Ureter (tissue), 1 donor: ENCODE measurements at places on chromosomes 5 and 9. TPM values are rescaled to one million over a fixed set of nuclear protein-coding genes. Genes with fewer than 3 reads are reported as not detected.

DNA sequence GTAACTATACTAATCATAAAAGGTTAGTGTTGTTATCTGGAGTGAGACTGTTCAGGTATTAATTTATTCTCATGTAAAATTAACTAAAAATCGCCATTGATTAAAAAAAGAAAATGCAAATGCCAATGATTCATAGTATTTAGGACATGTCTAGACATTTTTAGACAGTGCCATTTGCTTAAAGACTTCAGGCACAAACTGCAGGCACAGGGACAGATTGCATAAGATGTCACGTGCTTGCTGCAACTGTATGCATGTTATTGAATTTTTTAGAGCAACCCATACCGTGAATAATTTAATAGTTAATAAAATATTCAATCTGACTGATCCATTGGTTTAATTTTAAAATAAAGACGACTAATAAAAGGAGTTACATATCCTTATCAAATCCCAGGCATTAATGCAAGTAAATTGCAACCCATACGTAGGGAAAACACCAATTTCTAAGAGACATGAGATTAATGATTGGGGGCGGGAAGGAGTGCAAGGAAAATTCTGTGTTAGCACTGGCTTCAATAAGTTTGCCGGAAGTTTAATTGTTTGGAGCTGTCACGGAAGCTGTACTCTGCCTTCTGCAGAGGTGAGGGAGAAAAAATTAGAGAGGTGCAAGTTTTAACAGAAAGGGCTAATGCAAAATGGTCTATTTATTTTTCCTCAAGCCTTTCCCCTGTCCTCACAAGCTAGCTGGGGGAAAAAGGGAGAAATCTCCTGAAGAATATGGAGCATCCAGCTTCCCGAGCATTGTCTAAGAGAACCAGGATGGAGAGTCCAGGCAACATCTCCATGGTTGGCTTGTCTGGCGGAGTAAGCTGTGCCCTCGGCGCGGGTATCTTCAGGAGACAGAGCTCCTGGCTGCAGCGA, 2.9 kb downstream of the EDIL3 start:
- DNase-seq, result no peak

DNA sequence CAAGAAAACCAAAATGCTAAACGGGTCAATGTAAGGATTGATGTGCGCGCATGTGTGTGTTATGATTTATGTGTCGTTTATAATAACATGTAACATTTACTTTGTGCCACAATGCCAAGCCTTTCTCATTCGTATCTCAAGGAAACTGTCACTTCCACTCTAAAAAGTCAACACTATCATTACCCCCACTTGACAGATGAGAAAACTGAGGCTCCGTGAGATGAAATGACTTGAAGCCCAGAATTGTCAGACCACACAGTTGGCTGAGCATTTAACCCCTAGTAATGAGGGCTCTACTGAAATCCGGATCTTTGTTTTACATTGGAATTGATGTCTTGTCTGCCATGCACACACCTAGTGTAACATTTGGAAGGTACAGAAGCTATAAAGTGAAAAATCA, 95.0 kb upstream of the LMX1B start:
- DNase-seq, result no peak

GRCh38 chr9:13386935-13387733, 107.6 kb upstream of the MPDZ start:
- no peak for DNase-seq

DNA sequence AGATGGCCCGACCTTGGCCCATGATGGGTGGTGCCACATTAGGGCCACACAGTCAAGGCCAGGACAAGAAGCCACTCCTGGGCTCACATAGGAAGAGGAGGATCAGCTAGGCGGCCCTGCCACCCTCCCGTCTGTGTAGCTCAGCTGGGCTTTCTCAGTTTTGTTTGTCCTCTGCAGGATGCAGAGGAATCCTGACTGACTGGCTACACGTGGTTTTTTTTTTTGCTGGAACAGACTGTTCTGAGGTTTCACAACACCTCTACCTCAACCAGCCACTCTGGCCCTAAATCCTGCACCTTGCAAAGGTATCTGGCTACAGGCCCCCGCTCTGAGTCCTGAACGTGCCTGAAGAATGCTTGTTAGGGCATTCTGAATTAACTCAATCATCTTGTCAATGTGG, 88.3 kb upstream of the MSX2 start:
- no peak for DNase-seq

GRCh38 chr9:70802206-70802605, 319.2 kb downstream of the TRPM3 start:
- DNase-seq, result no peak

DNA sequence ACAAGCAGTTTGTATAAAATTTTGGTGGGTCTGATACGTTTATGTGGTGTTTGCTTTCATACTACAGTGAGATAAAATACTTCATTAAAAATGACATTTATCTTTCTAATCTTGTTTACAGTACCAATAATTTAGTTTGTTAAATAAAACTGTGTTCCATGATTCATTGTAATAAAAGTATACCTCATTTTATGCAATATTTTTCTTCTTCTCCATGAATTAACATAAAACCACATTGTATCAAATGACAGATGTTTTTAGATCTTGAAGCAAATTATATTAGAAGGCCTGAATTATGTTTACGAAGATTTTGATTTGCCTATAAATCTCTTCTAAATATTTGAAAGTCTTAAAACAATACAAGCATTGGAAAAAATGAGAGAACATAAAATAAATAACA, 1443.0 kb upstream of the CDH6 start:
- no peak for DNase-seq

DNA sequence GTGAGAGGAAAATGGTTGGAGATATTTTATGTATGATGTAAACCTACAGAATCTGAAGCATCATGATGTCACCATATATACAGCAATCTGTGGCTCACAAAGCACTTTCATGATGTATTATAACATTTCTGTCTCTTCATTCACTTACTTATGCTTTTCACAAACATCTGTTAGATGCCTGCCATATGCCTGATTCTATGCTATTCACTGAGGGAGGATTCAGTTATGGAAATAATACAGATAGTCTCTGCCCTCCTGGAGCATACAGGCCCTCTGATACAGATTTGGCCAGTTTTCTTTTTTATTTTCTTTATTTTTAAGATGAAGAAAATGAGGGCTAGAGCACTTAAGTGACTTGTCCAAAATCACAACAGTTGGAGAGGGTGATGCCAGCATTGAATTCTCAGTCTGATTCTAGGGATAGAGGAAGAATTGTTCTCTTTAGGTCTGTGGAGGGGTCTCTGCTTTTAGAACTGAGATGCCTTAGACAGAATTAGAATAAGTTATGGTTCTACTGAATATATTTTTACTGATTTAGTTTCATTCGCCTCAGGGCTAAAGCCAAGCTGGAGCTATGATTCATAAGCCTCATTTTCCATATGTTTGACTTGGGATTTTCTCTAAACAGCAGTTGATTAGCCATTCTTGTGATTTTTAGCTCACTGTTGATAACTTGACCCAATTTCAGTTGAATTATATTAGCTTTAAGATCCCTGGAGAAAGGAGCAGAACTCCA, 636.4 kb downstream of the PRELID2 start:
- DNase-seq, result no peak

- no peak for DNase-seq
Measured at GRCh38 chr9:24132244-24132643, 306.2 kb upstream of the ELAVL2 start.

DNA sequence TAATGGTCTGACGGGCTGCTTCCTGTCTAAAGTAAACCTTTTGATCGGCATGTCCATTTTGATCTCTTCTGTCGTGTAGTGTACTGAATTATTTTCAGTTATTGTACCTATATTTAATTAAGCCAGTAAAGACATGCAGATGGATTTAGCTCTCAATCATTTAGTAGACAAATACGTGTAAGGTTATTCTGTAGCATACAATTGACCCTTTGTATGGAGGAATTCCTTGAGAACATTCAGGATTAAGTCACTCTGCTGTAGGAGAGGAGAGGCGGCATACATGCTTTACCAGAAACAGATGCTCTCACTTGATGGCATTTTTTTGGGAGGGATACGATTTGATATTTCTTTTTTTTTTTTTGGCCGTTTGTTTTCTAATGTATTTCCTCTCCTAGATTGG, 141.0 kb downstream of the PBX3 start:
- DNase-seq, result no peak

DNA sequence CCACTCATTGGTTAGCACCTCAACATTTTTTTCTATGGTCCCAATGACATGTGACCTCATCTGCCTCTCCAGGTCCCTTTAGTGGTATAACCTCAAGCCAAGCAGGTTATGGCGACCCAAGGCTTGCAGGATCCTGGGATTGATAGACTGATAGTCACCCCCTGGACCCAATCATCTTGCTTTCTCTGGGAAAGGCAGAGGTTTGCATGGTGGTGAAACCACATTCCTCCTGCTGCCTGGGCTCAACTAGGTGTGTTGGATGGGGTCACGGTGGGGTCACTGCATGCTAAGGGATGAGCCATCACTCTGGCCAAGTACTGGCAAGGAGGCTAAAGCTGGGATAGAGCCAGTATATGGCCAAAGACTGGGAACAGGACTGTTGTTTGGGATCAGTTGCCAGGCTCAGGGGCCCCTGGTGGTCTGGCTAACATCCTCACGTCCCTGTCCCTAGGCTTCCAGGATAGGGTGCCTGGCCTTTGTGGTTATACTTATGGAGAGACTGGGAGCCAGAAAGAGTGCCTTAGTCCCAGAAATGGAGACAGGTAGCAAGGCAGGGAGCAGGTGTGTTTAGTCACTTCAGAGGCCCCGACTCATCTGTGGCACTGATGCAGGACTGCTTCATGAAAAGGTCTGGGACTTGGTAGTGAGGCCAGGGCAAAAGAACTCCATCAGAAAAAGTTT, 4.6 kb upstream of the SMIM32 start:
- DNase-seq, result no peak

DNA sequence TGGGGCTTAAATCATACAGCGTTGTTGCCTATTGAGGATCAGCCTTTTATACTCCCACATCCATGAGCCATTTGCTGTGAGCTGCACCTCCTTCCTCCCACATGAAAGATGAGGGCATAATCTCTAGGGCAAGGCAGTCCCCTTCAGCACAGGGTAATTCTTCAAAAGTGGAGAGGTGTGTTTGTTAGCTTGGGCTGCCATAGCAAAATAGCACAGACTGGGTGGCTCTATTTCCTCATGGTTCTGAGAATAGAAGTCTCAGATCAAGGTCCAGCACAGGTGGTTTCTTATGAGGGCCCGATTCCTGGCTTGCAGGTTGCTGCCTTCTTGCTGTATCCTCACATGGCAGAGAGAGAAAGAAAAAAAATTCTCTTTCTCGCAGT, 121.8 kb upstream of the SLC12A2 start:
- no peak for DNase-seq

DNA sequence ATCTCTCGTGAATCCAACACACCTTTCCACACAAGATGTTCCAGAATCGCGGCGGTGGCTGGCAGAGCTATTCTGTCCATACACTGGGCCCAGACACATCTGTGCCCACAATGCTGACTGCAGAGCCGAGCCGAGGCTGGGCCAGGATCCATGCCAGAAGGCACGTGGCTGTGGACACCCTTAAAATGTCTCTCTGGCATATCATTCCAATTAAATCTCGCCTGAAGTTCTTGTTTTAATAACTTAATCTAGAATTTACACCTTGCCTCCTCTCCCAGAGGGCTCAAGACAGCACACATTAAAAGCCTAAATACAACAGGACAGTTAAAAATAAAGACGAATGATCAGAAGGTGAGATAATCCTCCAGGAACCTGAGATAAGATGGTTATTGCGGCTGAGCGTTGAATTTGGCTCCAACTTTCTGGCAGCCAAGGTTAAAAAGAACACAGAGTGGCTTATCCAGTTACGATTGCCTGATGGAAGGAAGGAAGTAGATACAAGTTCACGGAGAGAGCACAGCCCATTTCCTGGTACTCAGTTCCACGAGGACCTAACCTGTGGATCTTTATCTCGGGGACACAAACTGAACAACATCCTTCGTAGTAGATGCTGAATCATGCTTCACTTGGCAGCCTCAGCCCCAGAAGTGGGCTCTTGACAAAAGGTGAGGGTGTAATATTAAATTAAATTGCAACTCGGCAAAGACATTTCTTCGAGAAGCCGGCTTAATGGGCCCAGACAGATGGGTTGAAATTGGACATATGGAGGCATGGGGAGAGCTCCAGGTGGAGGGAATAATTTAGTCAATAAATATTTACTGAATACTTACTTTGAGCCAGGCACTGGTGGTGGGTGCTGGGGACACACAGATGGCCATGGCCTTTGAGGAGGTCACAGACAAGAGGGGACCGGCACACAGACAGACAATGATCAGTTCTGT, 86.0 kb upstream of the TBC1D2 start:
- no peak for DNase-seq

DNA sequence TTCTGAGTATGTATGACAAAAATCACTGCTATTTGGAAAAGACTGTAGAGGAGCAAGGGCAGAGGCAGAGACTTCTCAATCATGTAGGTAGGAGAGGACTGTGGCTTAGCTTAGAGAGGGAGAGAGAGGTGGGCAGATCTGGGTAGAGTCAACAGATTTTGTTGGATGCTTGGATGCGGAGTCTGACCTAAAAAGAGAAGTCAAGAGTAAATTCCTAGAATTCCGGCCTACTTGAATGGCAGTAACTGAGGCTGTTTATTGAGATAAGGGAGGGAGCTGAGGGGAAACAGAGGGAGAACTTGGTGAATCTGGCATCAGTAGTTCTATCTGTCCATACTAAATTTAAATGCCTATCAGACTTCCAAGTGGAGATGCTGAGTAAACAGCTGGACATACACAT, 2.4 kb downstream of the TICAM2 start:
- DNase-seq, result no peak

GRCh38 chr5:61277190-61277589, 54.9 kb upstream of the ZSWIM6 start:
- DNase-seq, result no peak

GRCh38 chr9:19331877-19332276, 48.2 kb downstream of the RPS6 start:
- no peak for DNase-seq

GRCh38 chr9:38284588-38285051, 107.9 kb upstream of the ALDH1B1 start:
- DNase-seq, result no peak

DNA sequence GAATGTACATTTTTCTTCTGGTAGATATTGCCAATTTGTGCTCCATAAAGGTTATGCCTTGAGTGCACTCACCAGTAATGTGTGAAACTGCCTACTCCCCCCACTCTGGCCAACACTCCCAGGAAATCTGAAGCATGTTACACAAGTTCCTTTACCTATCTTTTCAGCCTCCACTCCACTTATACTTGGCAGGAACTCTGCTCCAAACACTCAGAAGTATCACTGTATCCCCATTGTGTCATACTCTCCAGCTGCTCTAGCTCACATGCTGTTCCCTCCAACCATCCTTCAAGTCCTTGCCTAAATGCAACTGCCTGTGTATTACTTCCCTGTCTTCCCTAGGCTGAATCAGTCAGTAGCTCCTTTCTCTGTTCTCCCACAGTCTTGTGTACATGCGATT, 28.3 kb downstream of the POU4F3 start:
- no peak for DNase-seq

Gene UBE2B
- total RNA-seq, result 63.3 TPM

Gene SHOC1
- total RNA-seq, result 0.16 TPM

Gene BAAT
- total RNA-seq, result not detected

Gene HAPLN1
- total RNA-seq, result 0.44 TPM

Gene GRXCR2
- total RNA-seq, result not detected

Gene IFNA13
- not detected for total RNA-seq

Gene PCDHGA12
- 5.0 TPM for total RNA-seq
